NCI-H187 (cell line): ENCODE measurements at places on chromosomes 4 and X.

DNA sequence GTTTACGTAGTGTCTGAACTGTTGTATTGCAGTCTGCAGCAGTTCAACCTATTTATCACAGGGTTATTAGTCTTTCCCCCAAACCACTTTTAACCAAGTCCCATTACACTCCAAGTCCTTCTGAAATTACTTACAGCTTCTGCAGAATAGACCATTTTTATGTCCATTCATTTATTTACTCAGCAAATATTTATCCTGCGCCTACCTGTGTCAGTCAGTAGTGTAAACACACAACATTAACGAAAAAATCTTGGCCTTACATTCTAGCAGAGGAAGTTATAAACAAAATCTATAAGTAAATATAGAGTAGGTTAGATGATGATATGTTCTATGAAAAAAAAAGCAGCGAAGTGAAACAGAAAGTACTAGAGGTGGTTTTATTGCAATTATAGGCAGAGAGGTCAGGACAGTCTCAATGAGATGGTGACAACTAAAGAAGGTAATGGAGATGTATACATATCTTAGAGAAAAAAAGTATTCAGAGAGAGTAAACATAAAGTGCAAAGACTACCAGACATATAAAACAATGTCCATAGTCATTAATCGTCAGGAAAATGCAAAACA, 534.7 kb downstream of the KCNIP4 start:
- DNase-seq, result no peak

- no peak for DNase-seq
Observed at GRCh38 chrX:87583679-87584078, 66.1 kb downstream of the KLHL4 start.

GRCh38 chr4:112214390-112215264, 17.0 kb upstream of the AP1AR start:
- DNase-seq, result no peak

GRCh38 chrX:148659481-148659880, 159.1 kb downstream of the AFF2 start:
- no peak for DNase-seq

GRCh38 chr4:64330143-64330542, 79.1 kb downstream of the TECRL start:
- no peak for DNase-seq

GRCh38 chr4:140308366-140309123, 64.9 kb upstream of the SCOC start:
- no peak for DNase-seq

GRCh38 chr4:176498617-176499256, 179.0 kb downstream of the SPCS3 start:
- no peak for DNase-seq

DNA sequence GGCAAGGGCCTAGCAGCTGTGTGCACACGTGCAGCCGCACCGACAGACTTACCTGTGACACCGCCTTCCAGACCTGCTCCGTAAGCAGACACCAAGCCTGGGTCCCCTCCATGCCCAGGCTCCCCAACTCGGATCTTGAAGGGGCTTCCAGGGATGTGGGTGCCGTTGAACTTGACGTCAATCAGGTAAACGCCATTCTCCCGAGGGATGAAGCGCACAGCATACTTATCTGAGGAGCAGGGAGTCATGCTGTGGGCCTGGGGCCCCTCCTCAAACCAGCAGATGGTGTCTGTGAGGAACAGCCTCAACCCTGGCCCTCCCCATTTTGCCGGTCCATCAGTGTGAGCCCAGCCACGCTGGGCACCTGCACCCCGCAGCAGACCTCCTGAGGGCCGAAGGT, 24.5 kb downstream of the FLNA start:
- DNase-seq, result no peak

DNA sequence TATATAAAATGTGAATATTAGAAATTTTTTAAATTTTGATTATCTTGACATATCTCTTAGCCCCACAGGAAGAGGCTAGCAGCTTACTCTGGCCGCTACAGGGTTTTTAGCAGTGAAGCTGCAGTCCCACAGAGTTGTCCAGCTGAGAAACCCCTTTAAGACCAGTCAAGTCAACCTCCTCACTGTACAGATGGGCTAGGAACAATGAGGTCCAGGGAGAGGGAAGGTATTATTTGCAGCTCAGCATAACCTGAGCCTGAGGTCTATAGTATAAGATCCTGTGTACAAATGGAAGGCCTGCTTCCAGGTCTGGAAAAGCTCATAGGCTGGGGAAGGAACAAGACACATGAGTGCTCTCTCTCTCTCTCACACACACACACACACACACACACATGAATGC, 1.8 kb downstream of the VSIG4 start:
- no peak for DNase-seq

- no peak for DNase-seq
Observed at GRCh38 chr4:163592212-163592611, 97.7 kb downstream of the TMA16 start.
